ENCODE measurements at places on chromosomes 7 and 10. TPM values are rescaled to one million over a fixed set of nuclear protein-coding genes. Genes with fewer than 3 reads are reported as not detected.

Gene PROSER2
- total RNA-seq, result 4.7 TPM

Gene PSD
- total RNA-seq, result 4.1 TPM

Gene VWA2
- not detected for total RNA-seq

Gene CCDC7
- 136 TPM for total RNA-seq

Gene CDH23
- 5.0 TPM for total RNA-seq

Gene GJC3
- total RNA-seq, result 0.63 TPM

Gene PPP1R3C
- total RNA-seq, result 0.21 TPM

Gene LBX1
- total RNA-seq, result not detected

Gene SPDYE5
- not detected for total RNA-seq

Gene PNLIPRP1
- total RNA-seq, result not detected

Gene ANKRD61
- total RNA-seq, result not detected

Gene DYNC1I1
- total RNA-seq, result 0.10 TPM

Gene VPS37D
- 0.63 TPM for total RNA-seq

Gene TMEM270
- total RNA-seq, result not detected

Gene SPOCK2
- total RNA-seq, result 488 TPM

Gene MGAM2
- 0.10 TPM for total RNA-seq

Gene PTPRN2
- total RNA-seq, result 0.31 TPM

Gene PIK3CG
- total RNA-seq, result 81.3 TPM

Gene MKX
- not detected for total RNA-seq

Gene PAX4
- total RNA-seq, result not detected

Gene PLEKHS1
- total RNA-seq, result 0.21 TPM

Gene ATRNL1
- total RNA-seq, result 0.21 TPM

Gene FAM180A
- total RNA-seq, result not detected

Gene CBLL1
- total RNA-seq, result 100 TPM

Gene UBE2H
- 76.3 TPM for total RNA-seq

Gene MBL2
- not detected for total RNA-seq

Gene EGR2
- total RNA-seq, result 11.9 TPM

Gene HMX3
- not detected for total RNA-seq

Data from mononuclear cell (primary cell).